Upper lobe of left lung (tissue), 6 donors: ENCODE measurements at places on chromosomes 2 and 18. TPM values are rescaled to one million over a fixed set of nuclear protein-coding genes. Genes with fewer than 3 reads are reported as not detected.

DNA sequence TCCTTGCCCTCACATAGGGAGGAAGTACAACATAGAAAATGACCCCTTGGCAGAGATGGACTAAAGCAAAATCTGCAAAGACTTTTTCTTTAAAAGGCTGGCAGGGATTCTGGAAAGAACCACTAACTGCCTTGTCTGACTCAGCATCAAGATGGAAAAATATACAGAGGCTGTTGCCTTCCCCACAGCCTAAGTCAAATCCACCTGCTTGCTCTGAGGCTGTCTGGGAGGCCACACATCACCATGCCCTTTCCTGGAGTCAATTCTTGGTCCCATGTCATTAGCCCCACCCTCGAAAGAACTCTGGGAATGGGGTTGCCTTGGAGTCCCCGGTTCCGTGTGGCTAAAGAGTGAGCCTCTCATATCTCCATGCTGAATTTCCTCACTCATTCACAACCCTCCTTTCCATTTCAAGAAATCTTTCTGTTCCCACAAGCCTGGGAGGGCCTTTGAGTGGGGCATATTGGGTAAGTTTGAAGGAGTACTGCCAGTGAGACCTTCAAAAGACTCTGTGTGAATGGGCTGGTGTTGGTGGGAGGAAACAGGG lies 39.4 kb downstream of the BMP10 start:
- DNase-seq = no peak

Gene CNGA3
- total RNA-seq = 0.61 TPM

GRCh38 chr2:62410015-62410453 lies 96.0 kb downstream of the TMEM17 start:
- DNase-seq = no peak

- DNase-seq = peak; percentile 95
Measured at GRCh38 chr18:12307701-12308385, at the start of gene TUBB6. Gene TUBB6 (plus strand): TSS chr18:12308241. CDS start chr18:12308293, 52 bp downstream.

- no peak for DNase-seq
Measured at GRCh38 chr2:218418321-218418716, 604 bp upstream of the VIL1 start.
